ENCODE measurements at places on chromosomes 5 and 9.

- no peak for DNase-seq
These were observed 77.3 kb downstream of the SLC25A46 start for GRCh38 chr5:110815916-110816605.

DNA sequence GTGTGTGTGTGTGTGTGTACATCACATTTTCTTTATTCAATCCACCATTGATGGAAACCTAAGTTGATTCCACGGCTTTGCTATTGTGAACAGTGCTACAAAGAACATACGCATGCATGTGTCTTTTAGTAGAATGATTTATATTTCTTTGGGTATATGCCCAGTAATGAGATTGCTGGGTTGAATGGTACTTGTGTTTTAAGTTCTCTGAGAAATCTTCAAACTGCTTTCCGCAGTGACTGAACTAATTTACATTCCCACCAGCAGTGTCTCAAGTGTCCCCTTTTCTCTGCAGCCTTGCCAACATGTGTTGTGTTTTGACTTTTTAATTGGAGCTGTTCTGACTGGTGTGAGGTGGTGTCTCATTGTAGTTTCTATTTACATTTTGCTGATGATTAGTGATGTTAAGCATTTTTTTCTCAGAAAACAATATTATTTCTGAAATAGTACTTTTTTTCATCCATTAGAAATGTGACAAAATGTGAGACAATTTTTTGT, 769.7 kb downstream of the TAF11L14 start:
- DNase-seq: no peak

DNA sequence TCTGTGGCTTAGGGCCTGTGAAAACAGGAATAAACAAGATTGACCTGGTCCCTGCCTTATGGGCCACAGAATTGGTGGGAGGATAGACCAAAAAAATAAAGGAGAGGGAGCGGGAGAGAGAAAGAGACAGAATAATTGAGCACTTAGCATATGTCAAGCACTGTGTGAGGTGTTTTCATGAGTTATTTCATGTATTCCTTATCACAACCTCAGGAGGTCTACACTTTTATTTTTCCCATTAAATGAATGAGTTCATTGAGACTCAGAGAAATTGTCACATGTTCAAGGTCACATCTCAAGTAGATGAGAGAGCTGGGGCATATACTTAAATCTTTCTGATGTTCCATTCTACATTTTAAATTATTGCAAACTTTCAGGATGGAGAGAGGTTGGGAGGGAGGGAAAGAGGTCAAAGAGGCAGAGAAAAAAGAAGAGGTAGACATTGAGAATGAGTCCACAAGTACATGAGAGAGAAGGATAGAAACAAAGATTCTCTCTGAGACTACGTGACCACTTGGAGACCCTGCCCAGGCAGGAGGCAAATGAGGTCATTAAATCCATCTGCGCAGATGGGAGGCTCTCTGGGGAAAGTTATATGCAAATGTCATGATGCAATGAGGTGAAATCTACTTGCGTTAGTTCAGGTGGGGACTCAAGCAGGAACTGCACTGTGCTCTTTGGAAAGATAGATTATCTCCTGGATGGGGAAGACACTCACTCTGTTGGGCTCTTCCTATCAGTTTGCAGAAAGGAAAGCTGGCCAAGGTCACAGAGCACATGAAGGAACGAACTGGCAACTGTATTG, 241.5 kb downstream of the PAPPA start:
- no peak for DNase-seq

DNA sequence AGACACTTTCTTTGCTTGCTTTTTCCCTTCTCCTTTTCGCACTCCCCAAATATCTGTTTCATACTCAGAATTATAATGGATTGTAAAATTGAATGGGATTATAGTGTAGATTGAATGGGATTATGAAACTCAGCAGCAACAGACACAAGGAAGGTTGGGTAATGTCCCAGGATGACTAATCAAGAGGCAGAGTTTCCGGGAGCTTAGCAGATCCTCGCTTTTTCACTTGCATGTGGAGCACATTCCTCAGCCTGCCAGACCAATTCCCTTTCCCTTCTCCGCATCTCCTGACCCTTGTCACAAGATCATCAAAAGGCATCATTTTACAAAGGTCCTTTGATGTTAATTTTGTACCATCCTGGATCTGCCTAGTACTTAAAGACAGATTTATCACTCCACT, 55.1 kb upstream of the SLC1A1 start:
- no peak for DNase-seq

- DNase-seq: no peak
These were observed 1.3 kb downstream of the UBE2R2 start for GRCh38 chr9:33818167-33818846.

GRCh38 chr9:123514766-123515165, 158.8 kb downstream of the CRB2 start:
- no peak for DNase-seq

- no peak for DNase-seq
These were observed 40.0 kb downstream of the PSD2 start for GRCh38 chr5:139835656-139836055.

- peak; percentile 63 for DNase-seq
These were observed 1.5 kb upstream of the RASGRF2 start for GRCh38 chr5:80958616-80959015.

- DNase-seq: peak; percentile 34
These were observed 53.1 kb downstream of the TSPAN17 start for GRCh38 chr5:176700239-176700847.

GRCh38 chr5:56476487-56476856, 243.3 kb upstream of the ANKRD55 start:
- no peak for DNase-seq

DNA sequence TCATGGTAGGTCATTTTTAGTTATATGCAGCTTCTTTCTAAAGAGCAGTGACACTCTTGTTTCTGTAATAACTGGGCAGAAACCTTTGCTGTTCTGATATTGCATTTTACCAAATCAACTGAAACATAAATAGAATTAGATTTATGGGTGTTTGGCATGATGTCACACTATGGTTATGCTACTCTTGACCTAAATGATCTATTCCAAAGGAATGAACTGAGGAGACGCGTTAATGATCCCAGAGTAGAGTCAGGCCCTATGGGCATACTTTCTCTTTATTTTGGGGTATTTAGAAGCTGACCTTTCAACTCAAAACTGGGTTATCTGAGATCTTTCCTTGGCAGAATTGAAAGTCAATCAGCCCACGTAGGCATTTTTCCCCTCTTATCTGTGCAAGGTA, 146.8 kb upstream of the ADAMTSL1 start:
- no peak for DNase-seq

GRCh38 chr5:19270153-19270552, 717.8 kb downstream of the CDH18 start:
- no peak for DNase-seq

GRCh38 chr9:38103340-38103739, 34.3 kb upstream of the SHB start:
- DNase-seq: no peak

DNA sequence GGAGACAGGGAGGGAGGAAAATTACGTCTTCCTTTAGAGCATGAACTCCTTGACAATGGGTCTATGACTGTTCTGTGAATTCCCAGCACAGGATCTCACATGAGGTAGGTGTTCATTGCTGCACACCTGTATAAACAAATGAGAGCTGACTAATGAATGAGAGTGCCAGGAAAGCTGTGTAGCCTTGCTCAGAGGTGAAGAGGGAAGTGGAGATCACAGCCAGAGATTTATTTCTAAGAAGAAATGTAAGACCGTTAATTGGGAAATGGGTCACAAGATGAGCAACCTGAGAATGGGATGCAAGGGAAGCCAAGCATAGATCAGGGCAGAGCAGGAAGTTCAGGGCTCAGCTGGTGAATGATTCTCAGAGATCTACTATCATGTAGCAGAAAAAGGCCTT, 295.1 kb downstream of the CDK5RAP2 start:
- no peak for DNase-seq

DNA sequence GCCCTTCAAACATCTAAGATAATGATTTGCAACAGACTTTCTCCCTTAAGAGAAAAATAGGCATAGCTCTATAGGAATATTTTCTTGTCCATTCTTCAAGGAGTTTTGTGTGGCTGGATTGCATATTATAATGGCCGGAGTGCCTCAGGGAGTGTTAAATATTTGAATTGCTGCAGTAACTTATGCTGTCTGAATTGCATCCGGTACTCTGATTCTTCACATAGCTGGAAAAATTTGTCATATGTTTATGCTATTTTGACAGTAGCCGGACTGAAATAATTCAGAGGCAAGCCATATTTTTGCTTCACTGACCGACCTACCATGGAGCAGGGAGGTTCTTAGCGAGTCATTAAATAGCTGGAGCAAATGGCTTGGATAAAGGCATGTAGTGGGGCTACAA, 621.0 kb downstream of the ACTL7B start:
- DNase-seq: no peak

DNA sequence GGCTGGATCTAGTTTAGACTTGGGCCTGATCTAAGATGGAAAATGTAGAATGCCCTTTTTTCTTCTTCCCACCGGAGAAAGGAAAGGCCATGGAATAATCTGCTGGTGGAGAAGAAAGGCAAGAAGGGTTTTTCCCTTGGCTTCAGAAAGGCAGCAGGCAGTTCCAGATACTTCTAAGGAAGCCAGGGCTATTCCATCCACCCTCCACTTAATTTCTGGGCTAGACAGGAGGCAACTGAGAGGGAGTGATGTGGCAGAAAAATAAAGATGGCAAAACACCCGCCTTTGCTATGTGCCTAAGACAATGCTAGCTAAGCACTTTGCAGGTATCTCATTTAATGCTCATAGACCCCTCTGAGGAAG, 9.9 kb downstream of the MYOZ3 start:
- DNase-seq: no peak

DNA sequence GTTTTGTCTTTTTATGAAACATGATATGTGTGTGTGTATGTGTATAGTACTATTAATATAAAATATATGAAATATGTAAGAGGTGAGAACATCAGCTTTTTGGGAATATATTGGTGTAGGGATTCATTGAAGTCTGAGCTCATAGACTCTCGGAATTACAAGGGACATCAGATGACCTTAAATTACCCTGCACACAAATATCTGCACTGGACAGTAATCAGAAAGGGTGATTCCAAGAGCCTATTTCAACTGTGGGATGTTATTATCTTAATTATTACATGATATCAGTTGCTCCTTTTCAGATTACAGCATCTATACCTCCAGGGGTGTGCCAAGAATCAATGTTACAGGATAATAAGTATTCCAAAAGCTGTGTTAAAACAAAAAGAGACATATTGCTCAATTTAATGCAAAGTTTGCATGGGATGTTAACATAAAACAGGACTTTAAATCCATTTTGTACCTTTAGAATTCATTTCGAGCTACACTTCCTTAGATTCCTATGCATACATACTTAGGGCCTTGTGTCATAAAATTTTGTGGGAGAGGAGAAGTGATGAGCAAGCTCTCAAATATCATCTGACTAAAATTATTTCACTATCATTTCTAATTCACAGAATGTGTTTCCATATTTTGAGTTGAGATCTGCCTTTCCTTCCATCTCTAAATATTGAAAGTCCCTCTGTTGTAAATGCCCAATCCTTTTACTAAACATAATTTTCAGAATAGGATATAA, 365.2 kb downstream of the BRINP1 start:
- DNase-seq: no peak
